Activated CD4-positive, alpha-beta memory T cell treated with anti-CD3 and anti-CD28 coated beads, Interleukin-2, amount 10 ng/mL, durations not matched to agents 7 days and 5 days (primary cell): ENCODE measurements at places on chromosomes 5 and 9. TPM values are rescaled to one million over a fixed set of nuclear protein-coding genes. Genes with fewer than 3 reads are reported as not detected.

Gene FCN2
- total RNA-seq: not detected

Gene TNFSF15
- total RNA-seq: 0.03 TPM

Gene DNAI1
- total RNA-seq: not detected

DNA sequence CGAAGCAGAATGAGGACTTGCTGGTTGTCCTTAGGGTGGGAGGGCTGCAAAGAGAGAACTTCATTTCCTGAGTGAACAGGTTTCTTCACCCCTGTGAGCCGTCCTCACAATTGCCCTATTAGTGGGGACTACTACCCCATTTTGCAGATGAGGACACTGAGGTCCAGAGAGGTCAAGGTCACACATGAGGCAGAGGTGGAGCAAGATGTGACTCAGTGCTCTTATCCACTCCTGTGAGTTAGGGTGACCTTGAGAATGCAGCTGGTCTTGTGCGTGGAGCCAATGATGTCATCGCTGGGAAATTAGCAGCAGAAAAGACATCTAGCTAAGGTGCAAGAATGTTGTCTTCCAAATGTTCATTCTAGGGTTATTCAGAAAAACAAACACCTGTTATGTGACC is 26.9 kb downstream of the GPRIN1 start:
- peaks cover 2% of the 10 kb centered on the region for H3K4me1 ChIP-seq
- H3K27me3 ChIP-seq: no peaks in the 10 kb centered on the region
- H3K27ac ChIP-seq: no peak overlapping the region

DNA sequence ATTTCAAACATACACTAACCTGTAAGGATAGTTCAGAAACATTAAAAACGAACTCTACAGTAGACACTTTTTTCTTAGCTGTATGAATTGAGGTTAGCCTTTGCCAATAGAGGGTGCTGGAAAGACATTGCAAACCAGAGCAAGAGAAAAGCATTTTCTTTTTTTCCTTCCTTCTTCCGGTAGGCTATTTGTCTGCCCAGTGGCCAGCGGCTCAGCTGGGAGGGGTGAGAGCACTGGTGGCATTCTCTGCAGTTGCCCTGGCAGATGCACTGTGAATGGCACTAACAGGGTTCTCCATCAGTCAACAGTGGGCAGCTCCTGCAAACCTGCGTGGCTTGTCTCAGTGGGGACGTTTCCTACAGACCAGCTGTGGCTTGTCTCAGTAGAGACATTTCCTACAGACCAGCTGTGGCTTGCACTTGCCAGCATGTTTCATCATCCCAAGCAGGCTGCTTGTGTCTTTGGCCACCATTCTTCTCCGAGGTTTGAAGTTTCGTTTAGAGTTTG is 984.5 kb upstream of the CDH18 start:
- H3K4me1 ChIP-seq: no peaks in the 10 kb centered on the region
- H3K36me3 ChIP-seq: no peaks in the 10 kb centered on the region
- no peak for DNase-seq
- no peaks in the 10 kb centered on the region for H3K27me3 ChIP-seq
- H3K4me3 ChIP-seq: no peak overlapping the region

DNA sequence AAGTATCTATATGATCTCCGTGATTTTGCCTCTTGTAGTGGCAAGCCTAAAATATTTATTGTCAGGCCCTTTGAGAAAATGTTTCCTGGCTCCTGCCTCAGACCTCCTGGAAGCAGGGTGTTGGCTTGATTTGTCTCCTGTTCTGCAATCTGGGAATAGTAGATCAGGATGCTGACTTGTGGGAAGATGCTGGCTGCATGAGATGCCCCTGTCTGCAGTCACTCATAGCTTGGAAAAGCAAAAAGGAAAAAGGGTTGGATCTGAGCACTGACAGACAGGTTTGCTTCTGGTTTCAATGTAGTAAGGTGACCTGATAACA is 16.7 kb downstream of the TJP2 start:
- peaks cover 49% of the 10 kb centered on the region for H3K4me1 ChIP-seq
- no peak overlapping the region for H3K4me3 ChIP-seq
- DNase-seq: no peak
- no peaks in the 10 kb centered on the region for H3K27me3 ChIP-seq
- H3K27ac ChIP-seq: no peak overlapping the region

GRCh38 chr5:538271-538771 is 14.1 kb upstream of the SLC9A3 start:
- H3K4me3 ChIP-seq: no peak overlapping the region
- peaks cover 5% of the 10 kb centered on the region for H3K27me3 ChIP-seq
- H3K36me3 ChIP-seq: no peaks in the 10 kb centered on the region
- no peak overlapping the region for H3K27ac ChIP-seq
- DNase-seq: no peak

DNA sequence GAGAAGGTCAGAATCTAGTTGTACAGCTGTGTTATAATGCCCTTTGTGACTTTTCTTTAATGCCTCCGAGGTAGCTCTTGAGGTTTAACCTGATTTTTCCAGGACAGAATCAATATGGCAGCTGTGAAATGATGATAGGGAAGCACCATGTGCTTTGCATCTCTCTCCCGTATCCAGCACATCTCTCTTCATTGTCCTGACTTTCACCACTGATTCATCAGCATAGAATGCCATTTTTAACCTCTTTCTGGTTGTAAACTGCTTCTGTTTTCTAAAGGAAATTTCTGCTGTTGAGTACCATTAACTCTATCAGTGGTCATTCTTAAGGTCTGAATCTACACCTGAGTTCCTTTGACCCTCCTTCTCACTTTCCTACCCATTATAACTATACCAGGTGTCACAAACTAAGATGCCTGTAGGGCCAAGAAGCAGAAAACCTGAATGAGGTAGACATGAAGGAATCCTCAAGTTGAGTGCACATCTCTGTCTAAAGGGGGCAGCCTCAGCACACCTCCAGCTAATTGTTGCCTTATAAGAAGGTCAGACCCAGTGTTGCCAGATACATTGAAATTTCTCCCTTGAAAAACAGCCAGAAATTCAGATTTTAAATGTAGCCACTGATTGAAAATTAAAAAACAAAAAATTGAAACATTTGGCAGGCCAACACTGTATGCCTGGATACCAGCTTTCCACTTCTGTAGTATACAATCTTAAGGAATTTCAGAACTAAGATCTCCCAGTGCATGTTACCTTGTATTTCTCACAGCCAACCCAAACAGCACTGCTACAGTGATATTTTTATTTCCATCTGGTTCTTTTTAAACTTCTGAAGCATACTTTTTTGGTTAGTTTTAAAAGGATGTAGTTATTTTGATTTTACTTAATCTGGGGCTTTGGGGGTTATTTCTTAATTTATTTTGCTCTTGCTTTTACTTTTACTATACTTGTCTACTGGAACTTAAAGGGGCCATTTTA is 35.8 kb upstream of the TLX3 start:
- peaks cover 22% of the 10 kb centered on the region for H3K27me3 ChIP-seq
- H3K27ac ChIP-seq: no peak overlapping the region
- H3K4me3 ChIP-seq: no peak overlapping the region
- H3K4me1 ChIP-seq: no peaks in the 10 kb centered on the region
